ENCODE measurements at places on chromosomes 12 and 14.

- H3K27ac ChIP-seq = no peak overlapping the region
- no peaks in the 10 kb centered on the region for H3K4me1 ChIP-seq
- H3K4me3 ChIP-seq = no peak overlapping the region
- no peaks in the 10 kb centered on the region for H3K36me3 ChIP-seq
Observed at GRCh38 chr12:100075598-100075997, 67.1 kb downstream of the BLTP3B start.

DNA sequence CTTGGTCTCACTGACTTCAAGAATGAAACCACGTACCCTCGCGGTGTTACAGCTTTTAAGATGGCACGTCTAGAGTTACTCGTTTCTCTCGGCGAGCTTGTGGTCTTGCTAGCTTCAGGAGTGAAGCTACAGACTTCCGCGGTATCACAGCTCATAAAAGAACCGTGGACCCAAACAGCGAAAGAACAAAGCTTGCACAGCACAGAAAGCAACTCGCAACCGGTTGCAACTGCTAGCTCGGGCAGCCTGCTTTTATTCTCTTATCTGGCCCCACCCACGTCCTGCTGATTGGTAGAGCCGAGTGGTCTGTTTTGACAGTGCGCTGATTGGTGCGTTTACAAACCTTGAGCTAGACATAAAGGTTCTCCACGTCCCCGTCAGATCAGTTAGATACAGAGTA lies 4.2 kb upstream of the CLEC4C start:
- no peaks in the 10 kb centered on the region for H3K4me1 ChIP-seq
- no peaks in the 10 kb centered on the region for H3K27me3 ChIP-seq
- no peak overlapping the region for H3K27ac ChIP-seq
- DNase-seq = no peak
- H3K36me3 ChIP-seq = no peaks in the 10 kb centered on the region

DNA sequence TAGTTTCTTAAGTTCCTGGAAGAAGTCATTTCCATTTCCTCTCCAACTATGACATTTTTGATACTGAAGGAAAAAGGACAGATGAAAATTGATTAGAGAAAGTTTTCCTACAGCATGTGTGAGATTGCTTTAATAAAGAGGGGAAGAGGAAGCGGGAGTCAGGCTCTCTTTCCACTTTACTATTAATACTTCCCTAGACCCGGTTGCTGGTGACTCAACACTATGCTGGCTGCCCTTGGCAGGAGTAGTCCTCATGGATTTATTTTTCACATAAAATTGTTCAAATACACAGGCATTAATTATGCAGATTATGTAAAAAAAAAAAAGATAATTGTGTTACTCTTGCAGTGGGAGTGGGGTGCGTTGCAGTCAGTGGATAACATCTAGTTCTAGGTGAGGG lies 293.4 kb downstream of the EGLN3 start:
- DNase-seq = no peak
- H3K27me3 ChIP-seq = no peaks in the 10 kb centered on the region
- no peaks in the 10 kb centered on the region for H3K4me1 ChIP-seq
- H3K27ac ChIP-seq = no peak overlapping the region
- H3K4me3 ChIP-seq = no peak overlapping the region
- H3K36me3 ChIP-seq = no peaks in the 10 kb centered on the region

- no peak overlapping the region for H3K4me3 ChIP-seq
- no peak for DNase-seq
- no peaks in the 10 kb centered on the region for H3K36me3 ChIP-seq
- no peaks in the 10 kb centered on the region for H3K27me3 ChIP-seq
- H3K4me1 ChIP-seq = no peaks in the 10 kb centered on the region
Observed at GRCh38 chr14:38404616-38405015, 148.7 kb upstream of the CLEC14A start.

DNA sequence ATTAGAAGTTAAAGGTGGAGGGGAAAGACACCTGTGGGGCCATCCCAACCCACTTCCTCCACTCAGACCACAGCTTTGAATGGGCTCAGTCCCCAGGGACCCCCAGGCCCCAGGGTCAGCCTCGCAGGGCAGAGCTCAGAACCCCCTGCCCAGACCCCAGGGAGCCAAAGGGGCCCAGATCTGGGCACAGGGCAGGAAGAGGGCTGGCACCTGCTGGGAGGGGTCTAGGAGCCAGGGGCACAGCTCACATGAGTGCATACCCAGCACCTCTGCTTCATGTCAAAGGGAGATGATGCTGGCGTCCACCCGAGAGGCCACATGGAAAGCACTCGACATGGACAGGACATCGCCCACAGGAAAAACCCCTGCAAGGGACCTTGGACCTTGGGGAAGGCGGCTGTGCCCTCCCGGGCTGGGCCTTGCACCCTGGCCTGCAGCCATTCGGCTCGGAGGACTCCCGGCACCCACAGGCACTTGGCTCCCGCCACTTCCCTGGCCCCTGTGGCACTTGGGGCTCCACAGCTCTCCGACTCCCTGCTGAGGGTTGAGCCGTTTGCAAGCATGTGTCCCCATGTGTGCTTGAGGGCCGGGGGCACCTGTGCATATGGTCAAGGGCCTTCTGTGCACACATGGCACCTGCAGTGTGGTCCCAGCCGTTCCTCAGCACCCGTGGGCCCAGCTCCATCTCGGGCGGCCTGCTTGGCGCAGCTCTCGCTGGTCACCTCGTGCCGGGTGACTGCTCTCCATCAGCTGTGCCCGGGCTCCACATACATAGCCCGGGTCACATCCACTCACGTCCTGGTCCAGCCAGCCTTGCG lies 7.8 kb upstream of the AMN start:
- no peak overlapping the region for H3K27ac ChIP-seq
- DNase-seq = no peak
- H3K4me1 ChIP-seq = no peaks in the 10 kb centered on the region
- H3K4me3 ChIP-seq = no peak overlapping the region

DNA sequence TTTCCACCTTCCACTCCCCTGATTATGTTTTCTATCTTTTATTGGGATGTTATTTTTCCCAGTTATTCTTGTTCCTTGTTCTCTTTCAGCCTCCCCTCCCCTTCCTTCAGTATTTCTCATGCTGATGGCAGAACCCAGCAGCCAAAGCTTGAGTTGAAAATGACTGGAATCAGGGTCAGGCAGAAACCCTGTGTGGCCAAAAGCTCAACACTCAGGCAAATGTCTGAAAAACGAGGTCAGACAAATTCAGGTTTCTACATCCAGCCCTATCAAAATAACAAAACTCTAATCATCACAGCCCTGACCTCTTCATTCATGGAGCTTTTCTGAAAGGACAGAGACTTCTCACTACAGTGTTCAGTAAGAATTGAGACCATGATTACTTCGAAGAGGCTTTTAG lies 134.6 kb downstream of the PTPRR start:
- H3K27ac ChIP-seq = no peak overlapping the region
- no peak overlapping the region for H3K4me3 ChIP-seq
- no peak for DNase-seq
- H3K4me1 ChIP-seq = no peaks in the 10 kb centered on the region

GRCh38 chr12:99063182-99063581 lies 418.1 kb downstream of the APAF1 start:
- no peak for DNase-seq
- no peak overlapping the region for H3K4me3 ChIP-seq
- H3K27ac ChIP-seq = no peak overlapping the region
- H3K27me3 ChIP-seq = no peaks in the 10 kb centered on the region
- no peaks in the 10 kb centered on the region for H3K4me1 ChIP-seq

DNA sequence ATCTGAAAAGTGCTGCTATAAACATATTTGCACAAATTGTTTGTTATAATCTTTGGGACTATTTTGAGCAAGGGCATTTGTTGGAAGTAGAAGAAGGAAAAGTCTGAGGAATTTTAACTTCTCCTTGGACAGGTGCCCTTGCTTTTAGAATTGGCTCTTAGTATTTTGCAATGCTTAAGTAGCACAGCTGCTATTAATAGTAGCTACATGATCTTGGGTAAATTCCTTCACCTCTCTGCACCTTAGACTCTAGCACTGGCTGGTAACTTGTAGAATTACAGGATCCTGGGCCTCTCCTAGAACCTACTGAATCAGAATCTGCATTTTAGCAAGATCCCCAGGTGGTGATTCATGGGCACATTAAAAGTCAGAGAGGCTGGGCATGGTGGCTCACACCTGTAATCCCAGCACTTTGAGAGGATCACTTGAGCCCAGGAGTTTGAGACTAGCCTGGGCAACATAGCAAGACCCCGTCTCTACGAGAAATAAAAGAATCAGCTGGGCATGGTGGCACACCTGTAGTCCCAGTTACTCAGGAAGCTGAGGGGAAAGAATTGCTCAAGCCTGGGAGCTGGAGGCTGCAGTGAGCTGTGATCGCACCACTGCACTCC lies 10.8 kb upstream of the TMEM120B start:
- no peaks in the 10 kb centered on the region for H3K36me3 ChIP-seq
- H3K4me1 ChIP-seq = no peaks in the 10 kb centered on the region
- DNase-seq = no peak

DNA sequence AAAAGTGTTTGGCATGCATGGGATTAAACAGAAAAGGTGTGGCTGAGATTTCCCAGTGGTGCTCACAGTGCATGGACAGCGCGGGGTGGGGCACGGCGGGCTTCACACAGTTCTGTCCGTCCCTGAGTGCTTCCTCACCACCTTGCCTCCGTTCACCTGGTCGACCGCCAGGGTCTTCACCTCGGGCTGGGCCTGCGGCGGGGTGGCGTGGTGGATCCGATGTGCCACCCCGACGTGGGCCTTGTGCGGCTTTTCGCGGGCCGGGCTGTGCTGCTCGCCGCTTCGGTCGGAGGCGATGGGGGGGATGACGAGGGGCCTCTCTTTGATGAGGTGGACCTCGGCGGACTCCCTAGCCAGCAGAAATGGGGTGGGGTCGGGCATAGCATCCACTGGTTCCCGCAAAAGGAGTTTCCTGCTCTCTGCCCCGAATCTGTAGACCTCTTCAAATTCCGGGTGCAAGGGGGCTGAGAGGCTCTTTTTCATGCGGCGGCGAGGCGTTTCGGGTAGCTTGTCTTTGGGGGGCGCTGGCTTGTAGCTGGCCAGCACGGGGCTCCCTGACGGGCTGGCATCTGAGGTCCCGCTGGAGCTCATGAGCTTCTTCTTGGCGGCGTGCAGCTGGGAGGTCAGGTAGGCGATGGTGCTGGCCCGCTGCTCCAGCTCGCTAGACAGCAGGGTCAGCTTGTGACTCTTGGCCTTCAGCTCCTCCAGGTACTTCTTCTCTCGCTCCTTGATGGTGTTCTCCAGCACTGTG lies 35.5 kb downstream of the CCDC92 start:
- H3K27me3 ChIP-seq = no peaks in the 10 kb centered on the region
- H3K36me3 ChIP-seq = no peaks in the 10 kb centered on the region
- H3K4me3 ChIP-seq = no peak overlapping the region
- H3K27ac ChIP-seq = no peak overlapping the region
- DNase-seq = no peak
- H3K4me1 ChIP-seq = no peaks in the 10 kb centered on the region

DNA sequence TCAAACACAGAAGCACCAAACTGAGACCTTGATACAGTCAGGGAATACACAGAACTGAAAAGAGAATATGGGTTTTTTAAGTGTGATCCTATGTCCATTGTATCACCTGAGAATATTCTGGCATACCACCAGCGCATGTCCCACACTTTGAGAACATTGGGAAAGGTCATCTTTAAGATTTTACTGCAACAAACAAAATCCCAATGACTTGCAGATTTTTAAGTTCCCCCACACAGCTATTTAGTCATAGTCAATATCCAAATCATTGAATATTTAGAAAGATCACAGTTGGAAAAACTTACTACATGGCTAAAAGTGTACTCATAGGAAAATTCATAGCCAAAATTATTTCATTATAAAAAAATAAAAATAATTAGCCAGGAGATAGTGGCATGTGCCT lies 54.5 kb downstream of the TRPV4 start:
- no peaks in the 10 kb centered on the region for H3K4me1 ChIP-seq
- no peaks in the 10 kb centered on the region for H3K27me3 ChIP-seq
- H3K36me3 ChIP-seq = no peaks in the 10 kb centered on the region
- no peak overlapping the region for H3K4me3 ChIP-seq
- DNase-seq = no peak

- H3K4me1 ChIP-seq = no peaks in the 10 kb centered on the region
- DNase-seq = no peak
- H3K4me3 ChIP-seq = no peak overlapping the region
- H3K36me3 ChIP-seq = no peaks in the 10 kb centered on the region
- no peaks in the 10 kb centered on the region for H3K27me3 ChIP-seq
- no peak overlapping the region for H3K27ac ChIP-seq
Observed at GRCh38 chr12:30603129-30603528, 92.5 kb downstream of the IPO8 start.

DNA sequence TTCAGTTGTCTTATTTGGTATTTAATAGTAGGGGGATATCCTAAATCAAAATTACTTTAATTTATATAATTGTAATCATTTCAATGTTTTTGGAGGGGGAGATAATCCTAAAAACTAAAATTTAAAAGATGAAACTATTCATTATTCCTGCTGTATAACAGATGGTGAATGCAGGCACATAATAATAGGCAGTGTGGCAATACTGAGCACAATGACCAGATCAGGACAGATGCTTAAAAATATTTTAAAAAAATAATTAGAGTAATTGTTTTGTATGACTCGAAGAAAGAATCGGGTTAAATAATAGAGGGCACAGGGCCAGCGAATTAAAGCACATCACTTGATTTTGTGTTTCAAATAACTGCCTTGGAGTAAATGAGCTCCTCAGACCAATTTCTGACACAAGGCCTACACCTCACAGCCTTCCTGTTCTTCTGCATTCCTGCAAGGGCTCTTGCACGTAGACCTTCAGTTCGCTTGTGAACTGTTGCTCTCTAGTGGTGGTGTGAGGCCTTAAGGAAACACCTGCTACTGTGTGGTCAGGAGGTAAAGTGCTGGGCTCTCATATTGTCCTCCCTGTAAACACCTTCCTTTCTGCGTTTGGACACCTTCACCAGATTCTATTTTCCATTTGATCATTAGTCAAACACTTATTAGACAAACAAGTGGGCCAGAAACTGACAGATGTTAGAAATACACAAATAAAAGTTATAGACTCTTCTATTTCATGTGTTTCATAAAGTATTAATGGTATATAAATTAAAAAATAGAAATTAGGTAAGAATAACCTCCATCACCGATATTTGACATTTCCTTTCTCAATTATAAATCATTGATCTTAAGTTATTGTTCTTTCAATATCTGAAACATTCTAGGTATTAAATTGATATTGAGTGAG lies 29.3 kb upstream of the KLRF1 start:
- no peaks in the 10 kb centered on the region for H3K27me3 ChIP-seq
- no peak overlapping the region for H3K4me3 ChIP-seq
- no peaks in the 10 kb centered on the region for H3K4me1 ChIP-seq
- DNase-seq = peak; percentile 53

All from prostate gland (tissue), 2 donors.